ENCODE measurements at places on chromosomes 12 and 14.
A peak's percentile ranks its signal among the peaks of the same experiment; 100 is the strongest.

- DNase-seq = no peak
Measured at GRCh38 chr12:68111995-68112394, 47.5 kb downstream of the IFNG start.

DNA sequence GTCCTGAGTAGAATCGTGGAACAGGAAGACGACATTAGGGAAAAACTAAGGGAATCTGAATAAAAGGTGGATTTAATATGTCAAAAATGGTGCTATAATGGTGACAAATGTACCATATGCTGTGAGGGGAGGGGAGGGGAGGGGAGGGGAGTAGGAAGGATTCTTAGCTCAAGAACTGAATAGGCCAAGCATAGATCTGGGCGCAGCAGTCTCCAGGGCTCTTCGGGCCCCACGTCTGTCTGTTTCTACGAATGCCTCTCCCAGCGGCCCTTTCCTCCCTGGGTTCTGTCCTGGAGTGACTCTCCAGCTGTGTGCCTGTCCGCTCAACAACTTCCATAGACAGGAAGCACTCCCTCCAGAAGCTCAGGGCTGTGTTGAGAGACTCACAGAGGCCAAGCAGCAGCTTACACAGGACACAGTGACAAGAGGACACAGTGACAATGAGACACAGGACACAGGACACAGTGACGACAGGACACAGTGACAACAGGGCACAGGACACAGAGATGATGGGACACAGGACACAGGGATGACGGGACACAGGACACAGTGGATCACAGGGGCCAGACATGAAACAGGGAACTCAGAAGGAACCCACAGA, 42.4 kb upstream of the PPP2R5C start:
- peak; percentile 8 for DNase-seq

DNA sequence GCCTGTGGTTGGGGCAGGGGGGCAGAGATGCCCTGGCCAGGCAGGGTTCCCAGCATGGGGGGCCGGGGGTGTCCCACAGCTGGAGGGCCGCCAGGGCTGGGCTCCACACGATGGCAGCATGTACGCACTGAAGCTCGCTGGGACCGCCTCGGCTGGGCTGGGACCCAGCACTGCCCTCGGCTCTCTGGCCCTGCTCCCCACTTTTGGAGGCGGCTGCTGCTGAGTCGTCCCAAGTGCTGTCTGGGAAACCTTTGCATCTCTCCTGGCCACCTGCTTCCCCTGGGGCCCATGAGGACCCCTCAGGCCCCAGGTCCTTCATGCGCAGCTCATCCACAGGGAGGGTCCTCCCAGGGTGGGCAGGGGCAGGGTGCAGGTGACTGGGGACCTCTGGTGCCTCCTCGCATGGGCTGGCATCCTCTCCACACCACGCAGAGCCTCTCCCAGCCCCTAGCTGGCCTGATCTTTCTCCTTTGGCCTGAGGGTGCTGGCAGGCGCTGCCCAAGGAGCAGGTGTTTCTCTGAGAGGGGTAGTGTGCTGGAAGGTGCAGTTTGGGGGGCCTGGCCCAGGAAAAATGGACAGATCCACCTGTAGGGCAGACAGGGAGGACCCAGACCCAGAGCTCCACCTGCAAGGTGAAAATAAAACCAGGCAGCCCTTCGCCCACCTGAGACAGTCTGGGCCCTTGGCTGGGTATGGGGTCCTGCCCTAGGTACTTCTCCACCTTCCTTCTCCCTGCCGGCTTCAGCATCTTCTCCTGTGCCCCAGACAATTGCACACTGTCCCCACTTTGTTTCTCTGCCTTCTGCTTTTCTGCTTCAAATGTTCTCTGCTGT, 46.9 kb downstream of the DLK1 start:
- DNase-seq = no peak

DNA sequence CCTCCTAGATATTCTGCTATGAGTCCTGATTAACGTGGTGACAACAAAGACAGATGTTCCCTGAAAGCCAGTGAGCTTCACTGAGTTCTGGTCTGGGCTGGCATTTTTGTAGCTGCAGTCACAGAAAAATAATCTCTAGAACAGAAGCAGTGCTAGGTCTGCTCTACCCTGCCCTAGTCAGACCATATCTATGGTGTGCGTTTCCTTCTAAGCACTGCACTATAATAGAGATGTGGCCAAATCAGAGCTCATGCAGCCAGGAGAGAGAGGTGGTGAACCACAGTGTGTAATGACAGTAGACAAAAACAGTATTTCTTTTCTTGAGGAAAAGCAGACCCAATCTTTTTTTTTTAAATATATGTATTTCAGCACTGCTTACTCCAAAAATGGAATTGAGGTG, 76.3 kb downstream of the CMAS start:
- DNase-seq = no peak

GRCh38 chr12:120698665-120699064, 11.6 kb upstream of the UNC119B start:
- DNase-seq = no peak

GRCh38 chr14:103073876-103074728, 9.9 kb upstream of the LBHD2 start:
- DNase-seq = no peak

DNA sequence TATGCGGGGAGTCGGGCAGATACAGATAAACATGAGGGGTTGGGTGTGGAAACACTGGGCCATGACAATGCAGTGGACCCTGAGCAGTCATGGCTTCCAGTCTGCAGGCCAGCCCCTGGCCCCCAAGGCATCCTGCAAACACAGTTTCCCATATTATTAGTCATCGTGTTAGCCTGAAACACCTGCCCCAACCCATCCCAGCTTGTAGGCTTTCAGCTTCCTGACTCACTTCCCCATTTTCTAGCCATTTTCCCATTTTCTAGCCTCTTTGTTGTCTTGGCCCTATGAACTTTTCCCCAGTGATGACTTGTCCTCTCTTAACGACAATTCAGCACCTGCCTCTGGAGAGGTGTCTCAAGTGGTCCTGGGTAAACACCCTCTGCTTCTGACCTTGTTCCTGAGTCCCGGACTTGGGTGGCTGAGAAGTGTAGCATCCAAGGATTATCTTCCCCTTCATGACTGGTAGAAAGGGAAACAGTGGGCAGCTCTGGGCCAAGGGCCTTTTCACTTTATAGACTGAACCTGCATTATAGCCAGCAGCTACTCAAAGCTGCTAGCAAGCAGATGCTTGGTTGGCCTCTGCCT, 4.3 kb upstream of the PGF start:
- no peak for DNase-seq

- no peak for DNase-seq
Measured at GRCh38 chr12:18723752-18724151, 14.1 kb downstream of the PLCZ1 start.

- no peak for DNase-seq
Measured at GRCh38 chr12:25971654-25972041, 13.2 kb downstream of the RASSF8 start.

- DNase-seq = peak; percentile 24
Measured at GRCh38 chr12:53005215-53005985, 856 bp upstream of the EIF4B start.

GRCh38 chr14:96588410-96589257, 86.5 kb downstream of the PAPOLA start:
- no peak for DNase-seq

- DNase-seq = no peak
Measured at GRCh38 chr14:32109676-32110547, 32.8 kb downstream of the ARHGAP5 start.

- DNase-seq = no peak
Measured at GRCh38 chr14:55398679-55399078, 13.0 kb downstream of the ATG14 start.

DNA sequence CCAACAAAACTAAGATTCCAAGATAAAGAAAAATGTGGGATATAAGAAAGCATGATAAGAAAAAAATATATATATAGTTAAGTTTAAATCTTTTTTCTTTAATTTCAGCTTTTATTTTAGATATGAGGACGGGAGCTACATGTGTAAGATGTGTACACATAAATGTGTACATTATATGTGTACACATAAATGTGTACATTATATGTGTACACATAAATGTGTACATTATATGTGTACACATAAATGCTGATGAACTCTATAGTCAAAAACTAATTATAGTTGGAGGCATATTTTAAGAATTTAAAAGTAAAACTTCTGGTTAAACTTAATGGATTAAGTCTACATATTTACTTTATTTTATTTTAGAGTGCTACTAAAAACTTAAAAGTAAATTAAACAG, 123.6 kb downstream of the BTG1 start:
- DNase-seq = no peak

Data from activated CD4-positive, alpha-beta memory T cell treated with anti-CD3 and anti-CD28 coated beads for 36 hours (primary cell).